Activated T-cell treated with anti-CD3 and anti-CD28 coated beads, Interleukin-2, amount 50 U/mL, for 24 hours (primary cell): ENCODE measurements at places on chromosomes 3 and 15.

DNA sequence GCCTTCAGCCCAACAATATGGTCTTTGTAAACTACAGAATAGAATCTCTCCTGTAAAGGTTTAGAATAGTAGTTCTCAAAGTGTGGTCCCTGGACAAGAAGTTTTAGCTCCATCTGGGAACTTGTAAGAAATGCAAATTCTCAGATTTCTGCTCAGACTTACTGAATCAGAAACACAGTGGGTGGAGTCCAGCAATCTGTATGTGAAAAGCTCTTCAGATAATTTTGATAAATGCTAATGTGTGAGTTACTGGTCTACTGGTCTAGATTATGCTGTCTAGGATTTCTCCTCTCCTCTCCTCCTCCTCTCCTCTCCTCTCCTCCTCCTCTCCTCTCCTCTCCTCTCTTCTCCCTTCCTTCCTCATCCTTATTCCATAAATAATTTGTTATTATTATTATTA, 57.5 kb downstream of the RBMS3 start:
- H3K4me3 ChIP-seq = no peak overlapping the region
- H3K27me3 ChIP-seq = no peaks in the 10 kb centered on the region
- H3K36me3 ChIP-seq = no peaks in the 10 kb centered on the region
- no peak overlapping the region for H3K27ac ChIP-seq

GRCh38 chr3:11570789-11571495, 72.8 kb downstream of the VGLL4 start:
- no peaks in the 10 kb centered on the region for H3K27me3 ChIP-seq
- peaks cover 17% of the 10 kb centered on the region for H3K4me1 ChIP-seq
- DNase-seq = peak; percentile 14
- H3K36me3 ChIP-seq = peaks cover 57% of the 10 kb centered on the region

- no peaks in the 10 kb centered on the region for H3K27me3 ChIP-seq
- H3K36me3 ChIP-seq = no peaks in the 10 kb centered on the region
- no peak overlapping the region for H3K27ac ChIP-seq
- DNase-seq = no peak
- no peak overlapping the region for H3K4me3 ChIP-seq
These were observed 78.1 kb upstream of the AKAP13 start for GRCh38 chr15:85302271-85302670.

DNA sequence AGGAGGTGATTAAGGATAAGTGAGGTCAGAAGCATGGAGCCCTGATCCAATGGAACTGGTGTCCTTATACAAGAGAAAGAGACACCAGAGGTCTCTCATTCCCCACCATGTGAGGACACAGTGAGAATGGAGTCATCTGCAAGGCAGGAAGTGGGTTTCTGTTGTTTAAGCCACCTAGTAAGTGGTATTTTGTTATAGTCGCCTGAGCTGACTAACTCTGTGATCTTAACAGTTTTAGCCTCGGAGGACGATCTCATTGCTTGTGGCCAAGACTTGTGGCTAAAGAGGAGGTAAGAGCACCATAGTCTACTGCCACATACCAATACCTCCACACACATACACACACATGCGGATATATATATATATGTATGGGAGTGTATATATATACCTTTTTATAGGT, 73.8 kb downstream of the MCTP2 start:
- H3K27ac ChIP-seq = peak overlapping the region; percentile 83
- DNase-seq = no peak
- H3K4me1 ChIP-seq = peaks cover 48% of the 10 kb centered on the region
- no peaks in the 10 kb centered on the region for H3K27me3 ChIP-seq

GRCh38 chr3:48407542-48408099, 22.3 kb downstream of the PLXNB1 start:
- no peaks in the 10 kb centered on the region for H3K27me3 ChIP-seq
- H3K27ac ChIP-seq = no peak overlapping the region
- H3K4me3 ChIP-seq = no peak overlapping the region
- H3K36me3 ChIP-seq = no peaks in the 10 kb centered on the region
- peak; percentile 8 for DNase-seq

DNA sequence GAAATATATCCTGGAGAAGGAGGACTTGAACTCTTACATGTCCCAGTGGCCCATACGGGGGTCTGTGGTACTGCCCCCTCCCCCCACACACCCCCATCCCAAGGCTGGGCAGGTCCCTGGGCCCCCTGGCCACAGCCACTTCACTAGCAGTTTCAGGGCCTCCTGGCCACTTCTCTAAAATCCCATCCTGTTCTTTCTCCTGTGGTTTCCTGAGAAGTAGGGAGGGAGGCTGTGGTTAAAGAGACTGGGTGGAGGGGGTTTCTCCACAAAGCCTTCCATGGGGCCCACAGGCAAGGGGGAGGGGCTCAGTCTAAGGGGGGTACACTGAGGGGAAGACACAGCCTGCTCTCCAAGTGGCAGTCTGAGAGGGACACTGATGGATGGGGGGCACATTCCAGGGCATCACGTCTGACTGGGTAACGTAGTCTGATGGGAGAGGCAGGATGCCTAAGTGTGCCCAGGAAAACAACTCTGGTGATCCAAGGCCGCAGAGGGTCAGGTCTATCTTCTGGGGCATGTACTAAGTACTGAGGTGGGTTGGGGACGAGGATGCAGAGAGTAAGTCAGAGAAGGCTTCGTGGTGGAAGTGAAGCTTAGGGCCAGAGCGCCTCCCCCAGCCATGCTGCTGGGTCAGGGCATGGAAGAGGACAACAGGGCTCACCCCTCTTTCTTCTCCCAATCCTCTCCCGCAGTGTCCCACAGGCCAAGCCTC, 48.0 kb upstream of the C15orf39 start:
- peaks cover 3% of the 10 kb centered on the region for H3K27me3 ChIP-seq
- peaks cover 16% of the 10 kb centered on the region for H3K4me1 ChIP-seq
- H3K36me3 ChIP-seq = no peaks in the 10 kb centered on the region
- H3K27ac ChIP-seq = no peak overlapping the region
- no peak for DNase-seq

DNA sequence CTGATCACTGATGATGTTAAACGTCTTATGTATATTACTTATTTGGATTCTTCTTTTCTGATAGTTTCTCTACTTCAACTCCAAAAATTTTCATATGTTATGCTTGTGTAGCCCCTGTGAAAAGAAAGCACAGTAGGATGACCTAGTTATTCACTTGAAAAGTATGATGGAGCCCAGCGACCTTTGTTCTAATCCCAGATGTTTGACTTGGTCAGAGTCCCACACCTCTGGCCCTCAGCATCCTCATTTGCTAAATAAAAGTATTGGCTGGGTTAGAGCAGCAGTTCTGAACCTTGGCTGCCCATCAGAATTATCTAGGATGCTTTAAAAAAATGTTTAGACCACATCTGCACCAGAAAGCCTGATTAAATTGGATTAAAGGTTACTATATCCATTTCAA, 173.7 kb downstream of the ATG7 start:
- no peak overlapping the region for H3K27ac ChIP-seq
- H3K4me1 ChIP-seq = no peaks in the 10 kb centered on the region
- no peak overlapping the region for H3K4me3 ChIP-seq
- peaks cover 58% of the 10 kb centered on the region for H3K36me3 ChIP-seq
- no peak for DNase-seq

GRCh38 chr3:175066617-175067415, 207.7 kb downstream of the NAALADL2 start:
- no peaks in the 10 kb centered on the region for H3K27me3 ChIP-seq

GRCh38 chr3:123394391-123395020, 54.4 kb downstream of the ADCY5 start:
- DNase-seq = no peak
- no peaks in the 10 kb centered on the region for H3K4me1 ChIP-seq
- H3K27ac ChIP-seq = no peak overlapping the region
- H3K4me3 ChIP-seq = no peak overlapping the region
- peaks cover 21% of the 10 kb centered on the region for H3K27me3 ChIP-seq

DNA sequence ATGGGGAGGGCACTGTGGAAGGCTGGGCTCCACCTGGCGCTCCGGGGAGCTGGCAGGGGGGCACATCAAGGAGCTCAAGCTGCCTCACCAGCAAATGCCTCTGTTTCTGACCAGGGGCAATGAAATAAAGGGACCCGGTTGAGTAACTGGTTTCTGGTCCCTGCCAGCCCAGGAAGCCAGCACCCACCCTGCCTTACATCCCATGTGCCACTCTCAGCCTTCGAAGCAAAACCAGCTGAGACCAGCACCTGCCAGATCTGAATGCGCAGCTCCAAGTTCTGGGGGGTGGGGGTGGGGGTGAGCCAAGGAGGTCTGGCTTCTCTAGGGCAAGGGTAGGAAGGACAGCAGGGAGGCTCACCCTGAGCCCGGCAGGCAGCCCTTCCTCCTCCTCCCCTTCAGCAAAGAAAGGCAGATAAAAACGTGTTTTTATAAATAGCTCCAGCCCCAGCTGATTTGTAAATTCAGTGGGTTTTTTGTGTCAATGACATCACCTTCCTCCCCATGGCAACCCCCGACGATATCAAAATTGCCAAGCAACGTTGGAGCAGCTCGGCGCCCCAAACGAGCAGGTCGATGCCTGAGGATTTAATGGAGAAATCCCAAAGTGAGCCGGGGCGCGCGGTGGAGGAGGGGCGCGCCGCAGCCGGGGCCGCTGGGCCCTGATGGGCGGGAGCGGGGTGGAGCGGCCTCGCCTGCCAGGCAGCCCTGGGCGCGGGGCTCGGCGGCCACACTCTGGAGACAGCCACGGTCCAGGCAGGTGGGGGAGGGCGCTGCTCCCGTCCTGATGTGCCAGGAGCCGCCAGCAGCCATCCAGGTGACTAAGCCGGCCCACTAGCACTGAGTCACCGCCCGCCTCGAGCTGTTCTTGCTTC, at the start of gene PAK6:
PAK6 (plus strand) TSS at position 532 of the 872 bp plus-strand sequence. CDS start 25,723 bp downstream, outside the sequence.
- H3K27ac ChIP-seq = peak within 1 kb of the TSS; percentile 53
- peaks cover 12% of the 10 kb centered on the region for H3K4me1 ChIP-seq
- DNase-seq = peak; percentile 54
- H3K27me3 ChIP-seq = peaks cover 32% of the 10 kb centered on the region
- no peaks in the 10 kb centered on the region for H3K36me3 ChIP-seq
- no peak within 1 kb of the TSS for H3K4me3 ChIP-seq

- H3K36me3 ChIP-seq = no peaks in the 10 kb centered on the region
- H3K27ac ChIP-seq = no peak overlapping the region
- H3K27me3 ChIP-seq = peaks cover 31% of the 10 kb centered on the region
- peaks cover 13% of the 10 kb centered on the region for H3K4me1 ChIP-seq
- no peak for DNase-seq
These were observed 49.1 kb upstream of the TLE3 start for GRCh38 chr15:70146771-70147170.

- no peak for DNase-seq
- no peaks in the 10 kb centered on the region for H3K27me3 ChIP-seq
- H3K4me3 ChIP-seq = no peak overlapping the region
- peaks cover 60% of the 10 kb centered on the region for H3K36me3 ChIP-seq
- H3K27ac ChIP-seq = peak overlapping the region; percentile 66
These were observed 43.7 kb upstream of the RBM5 start for GRCh38 chr3:50044976-50045375.

DNA sequence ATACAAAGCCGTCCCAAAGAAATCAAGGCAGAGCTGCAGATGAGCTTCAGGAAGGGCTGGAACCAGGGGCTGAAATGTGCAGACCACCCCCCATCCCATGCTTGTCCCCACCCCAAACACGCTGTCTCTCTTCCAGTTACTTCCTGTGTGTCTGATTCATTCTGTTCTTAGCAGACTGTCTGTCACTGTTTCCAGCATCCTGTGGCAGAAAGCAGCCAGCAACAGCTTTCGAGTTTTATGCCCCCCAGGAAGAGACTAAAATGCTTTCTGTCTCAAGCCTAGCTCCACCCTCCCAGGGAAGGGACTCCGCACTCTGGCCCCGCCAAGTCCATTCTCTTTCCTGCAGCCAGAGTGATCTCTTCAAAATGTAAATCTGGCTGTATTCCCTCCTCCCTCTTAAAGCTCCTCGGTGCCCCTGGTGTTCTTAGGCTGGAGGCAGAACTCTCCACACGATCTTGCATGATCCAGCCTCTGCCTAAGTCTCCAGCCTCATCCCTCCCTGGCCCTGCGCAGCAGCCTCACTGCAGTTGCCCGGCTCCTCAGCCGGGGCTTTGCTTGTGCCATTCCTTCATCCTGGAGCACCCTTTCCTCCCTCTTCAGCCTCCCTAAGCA, 41.5 kb downstream of the HRH1 start:
- DNase-seq = no peak
- peaks cover 24% of the 10 kb centered on the region for H3K27me3 ChIP-seq
- peak overlapping the region; percentile 84 for H3K27ac ChIP-seq

DNA sequence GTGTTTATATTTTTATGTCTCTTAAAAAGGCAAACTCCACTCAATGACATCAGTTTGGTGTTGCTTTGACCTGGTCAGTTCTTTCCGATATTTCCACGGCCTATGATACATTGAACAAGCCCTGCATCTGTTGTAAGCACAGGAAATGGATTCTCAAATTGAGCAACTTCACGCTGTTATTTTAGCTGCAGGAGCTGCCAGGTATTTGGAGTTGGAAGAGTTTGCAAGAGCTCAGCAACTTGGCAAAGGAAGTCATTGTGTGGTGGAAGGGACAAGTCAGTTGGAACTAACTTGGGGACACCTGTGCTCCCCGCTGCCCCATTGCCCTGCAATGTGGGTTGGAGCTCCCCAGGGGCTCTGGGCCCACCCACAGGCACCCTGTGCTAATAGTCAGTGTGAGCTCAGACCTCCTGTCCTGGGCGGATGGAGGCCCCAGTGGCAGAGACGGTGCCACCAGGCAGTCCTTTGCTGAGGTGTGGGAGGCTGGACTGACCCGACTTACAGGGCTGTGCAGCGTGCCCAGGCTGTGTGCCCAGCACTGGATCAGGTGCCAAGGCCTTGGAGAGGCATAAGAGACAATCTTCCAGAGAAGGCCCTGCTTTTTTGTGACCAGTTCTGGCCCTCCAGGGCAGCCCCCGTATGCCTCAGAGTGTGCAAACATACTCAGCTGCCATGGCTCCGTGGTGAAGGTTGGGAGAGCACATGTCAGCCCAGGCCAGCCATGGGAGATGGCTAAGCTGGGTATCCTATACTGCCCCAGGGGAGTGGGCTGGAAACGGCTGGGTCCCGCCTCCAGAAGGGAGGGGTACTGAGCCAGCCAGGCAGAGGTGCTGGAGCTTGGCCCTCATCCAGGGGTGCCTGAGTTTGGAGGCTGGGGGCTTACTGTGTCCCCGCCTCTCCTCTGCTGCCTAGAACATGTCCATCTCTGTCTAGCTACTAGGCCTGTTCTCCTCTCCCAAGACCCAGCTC, 43.5 kb downstream of the KY start:
- no peak overlapping the region for H3K4me3 ChIP-seq
- DNase-seq = no peak
- H3K4me1 ChIP-seq = no peaks in the 10 kb centered on the region

DNA sequence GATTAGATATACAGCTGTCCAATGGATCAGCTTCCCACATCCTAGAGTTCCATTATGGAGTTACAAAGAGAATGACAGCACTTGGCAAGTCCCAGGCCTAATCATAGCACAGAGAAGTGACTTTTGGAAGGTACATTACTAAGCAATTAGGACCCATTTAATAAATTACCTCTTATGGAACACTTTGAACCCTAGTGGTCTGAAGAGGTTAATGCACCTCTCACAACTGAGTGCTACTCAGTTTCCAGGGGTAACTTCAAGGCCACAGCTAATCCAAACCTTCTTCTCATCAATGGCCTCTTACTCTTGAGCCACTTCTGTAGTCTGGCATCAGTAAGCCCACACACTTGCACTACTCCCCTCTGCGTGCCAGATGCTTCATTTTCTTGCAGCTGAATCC, 34.9 kb upstream of the MEIS2 start:
- peaks cover 30% of the 10 kb centered on the region for H3K27me3 ChIP-seq
- no peaks in the 10 kb centered on the region for H3K36me3 ChIP-seq
- H3K4me3 ChIP-seq = no peak overlapping the region
- no peak for DNase-seq

GRCh38 chr3:99704417-99704816, 66.0 kb downstream of the COL8A1 start:
- no peaks in the 10 kb centered on the region for H3K36me3 ChIP-seq
- H3K27ac ChIP-seq = no peak overlapping the region
- H3K4me3 ChIP-seq = no peak overlapping the region
- H3K27me3 ChIP-seq = peaks cover 4% of the 10 kb centered on the region

GRCh38 chr15:51782357-51782896, 31.0 kb downstream of the TMOD2 start:
- no peak for DNase-seq
- no peaks in the 10 kb centered on the region for H3K4me1 ChIP-seq
- H3K27me3 ChIP-seq = no peaks in the 10 kb centered on the region
- no peak overlapping the region for H3K4me3 ChIP-seq
- H3K36me3 ChIP-seq = peaks cover 53% of the 10 kb centered on the region
